ENCODE measurements at places on chromosomes 5 and 9.
A peak's percentile ranks its signal among the peaks of the same experiment; 100 is the strongest.

DNA sequence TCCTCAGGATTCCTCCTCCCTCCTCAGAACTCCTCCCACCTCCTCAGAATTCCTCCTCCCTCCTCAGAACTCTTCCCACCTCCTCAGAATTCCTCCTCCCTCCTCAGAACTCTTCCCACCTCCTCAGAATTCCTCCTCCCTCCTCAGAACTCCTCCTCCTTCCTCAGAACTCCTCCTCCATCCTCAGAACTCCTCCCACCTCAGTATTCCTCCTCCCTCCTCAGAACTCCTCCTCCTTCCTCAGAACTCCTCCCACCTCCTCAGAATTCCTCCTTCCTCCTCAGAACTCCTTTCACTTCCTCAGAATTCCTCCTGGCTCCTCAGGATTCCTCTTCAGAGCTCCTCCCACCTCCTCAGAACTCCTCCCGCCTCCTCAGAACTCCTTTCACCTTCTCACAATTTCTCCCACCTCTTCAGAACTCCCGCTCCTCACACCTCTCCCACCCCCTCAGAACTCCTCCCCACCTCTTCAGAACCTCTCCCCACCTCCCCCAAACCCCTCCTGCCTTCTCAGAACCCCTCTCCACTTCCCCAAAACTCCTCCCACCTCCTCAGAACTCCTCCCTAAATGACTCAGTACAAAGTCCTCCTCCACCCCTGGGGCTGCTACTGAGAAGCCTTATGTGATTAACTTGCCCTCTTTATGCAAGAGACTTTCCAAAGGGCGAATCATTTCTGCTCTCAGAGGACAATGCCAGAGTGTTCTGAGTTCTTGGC is 23.2 kb downstream of the SLC46A2 start:
- DNase-seq, result no peak

GRCh38 chr5:167406513-167406912 is 884.9 kb upstream of the WWC1 start:
- no peak for DNase-seq

GRCh38 chr9:124552273-124552605 is 45.0 kb upstream of the NR5A1 start:
- no peak for DNase-seq

GRCh38 chr9:120625222-120625621 is 45.3 kb upstream of the CDK5RAP2 start:
- DNase-seq, result no peak

DNA sequence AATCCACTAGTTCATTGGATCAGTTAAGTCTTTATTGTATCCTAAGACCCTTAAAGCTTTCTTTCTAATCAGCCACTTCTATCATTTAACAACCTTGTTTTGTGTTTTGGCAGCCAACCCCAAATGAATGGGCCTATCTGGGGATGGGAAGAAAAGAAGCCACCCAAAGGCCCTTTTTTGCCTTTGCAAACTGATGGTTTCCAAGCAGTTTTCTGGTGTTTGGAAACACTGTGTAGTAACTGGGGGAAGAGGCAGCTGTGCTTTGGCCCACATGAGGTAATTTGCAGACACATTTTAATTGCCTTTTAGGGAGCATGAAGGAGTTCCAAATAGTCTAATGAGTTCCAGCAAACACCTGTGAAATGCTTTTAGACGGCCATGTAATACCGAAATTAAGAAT is 1751.3 kb upstream of the WWC1 start:
- DNase-seq, result no peak

- DNase-seq, result no peak
These were observed 3.4 kb downstream of the CLINT1 start for GRCh38 chr5:157855404-157855994.

DNA sequence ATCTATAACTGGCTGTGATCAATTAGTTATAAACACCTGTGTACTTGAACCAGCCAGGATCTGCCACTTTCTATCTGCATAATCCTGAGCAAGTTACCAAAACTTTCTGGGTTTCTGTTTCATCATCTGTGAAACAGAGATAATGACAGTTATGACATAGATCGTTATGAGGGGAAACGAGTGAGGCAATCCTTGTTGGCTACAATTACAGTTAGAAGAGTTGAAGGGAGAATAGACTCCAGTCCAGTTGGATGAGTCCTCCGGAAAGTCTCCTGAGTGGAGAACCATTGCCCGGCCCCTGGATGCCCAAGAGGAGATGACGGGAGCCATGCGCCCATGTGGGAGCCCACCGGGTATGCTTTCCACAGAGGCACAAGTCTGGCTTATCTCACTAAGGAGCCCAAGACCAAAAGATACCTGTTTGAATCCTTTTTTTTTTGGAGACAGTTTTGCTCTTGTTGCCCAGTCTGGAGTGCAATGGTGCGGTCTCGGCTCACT is 4.5 kb downstream of the PDE6A start:
- peak; percentile 81 for DNase-seq

DNA sequence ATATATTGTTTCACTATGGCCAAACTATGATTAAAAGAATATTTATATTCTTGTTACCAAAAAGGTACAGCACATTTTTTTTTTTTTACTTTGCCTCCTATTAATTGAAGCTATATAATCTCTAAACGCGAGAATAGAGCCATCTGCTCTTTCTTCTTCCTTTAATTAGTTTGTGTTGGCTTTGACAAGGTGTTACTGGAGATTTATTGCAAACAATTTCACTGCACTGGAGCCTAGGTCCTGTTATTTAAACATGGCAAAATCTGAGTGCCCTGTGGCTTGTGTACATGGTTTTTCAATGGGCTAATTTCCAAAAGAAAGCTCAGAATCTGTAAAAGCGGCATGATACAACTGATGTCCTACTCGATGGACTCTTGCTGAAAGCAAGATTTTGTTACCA is 40.8 kb upstream of the GABRG2 start:
- DNase-seq, result no peak

GRCh38 chr9:16410601-16411280 is 459.7 kb downstream of the BNC2 start:
- no peak for DNase-seq

DNA sequence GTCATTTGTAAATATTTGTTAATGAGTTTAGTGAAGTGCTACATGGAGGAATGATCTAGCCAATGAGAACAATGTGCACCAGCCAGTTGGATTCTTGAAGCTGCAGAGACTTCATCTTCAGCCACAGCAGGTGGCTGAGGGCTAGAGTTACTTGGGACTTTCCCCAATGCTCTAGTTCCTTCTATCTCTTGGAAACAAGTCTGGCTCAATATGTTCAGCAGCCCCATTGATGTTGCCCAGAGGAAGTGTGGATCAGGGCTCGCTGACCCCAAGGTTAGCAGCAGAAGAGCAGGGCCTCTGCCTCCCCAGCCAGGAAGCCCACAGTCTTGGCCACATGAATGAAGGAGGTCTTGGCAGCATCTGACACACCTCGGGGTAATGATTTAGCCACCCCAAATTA is 117.5 kb downstream of the SLC1A3 start:
- no peak for DNase-seq

DNA sequence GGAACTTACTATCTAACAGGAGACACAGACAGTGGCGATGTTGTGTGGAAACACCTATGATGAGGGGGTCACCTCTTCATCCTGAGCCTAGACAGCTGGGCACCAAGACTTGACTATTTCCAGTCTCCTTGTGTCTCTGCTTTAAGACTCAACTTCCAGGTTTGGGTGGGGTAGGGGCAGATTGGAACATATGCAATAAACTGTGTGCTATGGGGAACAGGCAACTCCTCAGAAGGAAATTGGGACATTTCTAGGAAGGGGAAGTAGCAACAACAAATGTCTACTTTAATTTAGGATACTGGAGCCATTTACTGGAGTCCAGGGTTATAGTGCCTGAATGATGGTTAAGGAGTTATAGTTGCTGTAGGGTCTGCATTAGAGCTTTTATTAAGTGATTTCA is 57.3 kb downstream of the FGF18 start:
- no peak for DNase-seq

DNA sequence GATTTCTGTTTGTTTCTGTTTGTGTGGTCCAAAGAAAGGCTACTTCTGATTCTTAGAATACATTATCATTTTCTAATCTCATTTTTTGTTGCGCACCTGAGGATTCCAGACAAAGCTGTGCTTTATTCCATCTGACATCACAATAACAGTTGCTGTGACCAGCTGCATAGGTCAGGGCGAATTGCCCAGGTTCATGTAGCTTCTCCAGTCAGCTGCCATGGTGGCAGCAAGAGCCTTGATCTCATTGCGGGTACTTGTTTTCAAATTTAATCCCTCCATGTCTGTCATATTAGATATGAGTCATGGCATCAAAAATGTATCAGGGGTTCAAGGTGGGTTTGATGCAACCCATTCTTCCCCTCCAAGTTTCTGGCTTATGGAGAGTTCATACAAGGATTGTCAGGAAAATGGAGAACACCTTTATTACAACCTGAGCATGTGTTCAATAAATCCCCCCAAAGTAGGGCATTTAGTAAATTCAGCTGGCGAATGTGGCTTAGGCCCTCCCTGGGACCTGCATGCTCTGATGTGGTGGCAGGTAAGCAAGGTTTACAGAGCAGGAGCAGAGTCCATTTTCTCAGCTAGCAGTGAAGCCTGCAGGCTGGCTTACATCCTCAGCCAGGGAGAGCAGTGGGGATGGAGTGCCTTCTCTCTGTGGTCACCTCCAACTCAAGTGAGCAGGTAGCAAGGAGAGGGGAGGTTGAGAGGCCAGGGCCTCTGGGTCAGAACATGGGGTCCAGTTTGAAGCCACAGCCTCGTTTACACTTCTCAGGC is 13.9 kb downstream of the CAVIN4 start:
- no peak for DNase-seq

DNA sequence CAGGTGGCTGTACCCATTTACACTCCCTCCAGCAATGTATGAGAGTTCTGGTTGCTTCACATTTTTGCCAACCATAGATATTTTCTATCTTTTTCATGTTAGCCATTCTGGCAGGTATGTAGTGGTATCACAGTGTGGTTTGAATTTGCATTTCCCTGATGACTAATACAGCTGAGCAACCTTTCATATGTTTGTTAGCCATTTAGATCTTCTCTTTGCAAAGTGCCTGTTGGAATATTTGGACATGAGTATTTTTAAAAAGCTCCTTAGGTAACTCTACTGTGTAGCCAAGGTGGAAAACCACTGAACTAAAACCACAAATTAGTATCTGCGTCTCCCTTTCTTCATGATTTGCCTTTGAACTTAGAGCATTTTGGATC is 31.9 kb downstream of the IRF1 start:
- DNase-seq, result no peak

- no peak for DNase-seq
These were observed 22.6 kb downstream of the OGN start for GRCh38 chr9:92381775-92382174.

DNA sequence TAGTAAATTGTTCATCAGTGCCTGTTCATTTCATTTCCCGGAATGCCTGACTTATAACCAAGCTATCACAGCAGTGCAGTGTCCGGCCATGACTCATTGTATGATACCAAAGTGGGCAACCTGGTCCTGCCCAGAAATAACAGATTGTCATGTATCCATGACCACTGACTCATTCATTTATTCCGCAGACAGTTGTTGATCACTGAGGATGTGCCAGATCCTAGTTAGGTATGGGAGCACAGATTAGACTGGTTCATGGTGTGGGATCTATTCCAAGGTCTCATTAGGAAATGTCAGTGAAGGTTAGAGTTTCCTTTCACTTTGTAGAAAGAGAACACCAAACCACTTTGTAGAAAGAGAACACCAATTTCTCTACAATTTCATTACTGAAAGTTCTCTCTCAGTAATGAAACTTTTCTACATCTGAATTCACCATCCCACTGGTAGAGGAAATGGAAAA is 8.7 kb downstream of the NREP start:
- DNase-seq, result no peak

DNA sequence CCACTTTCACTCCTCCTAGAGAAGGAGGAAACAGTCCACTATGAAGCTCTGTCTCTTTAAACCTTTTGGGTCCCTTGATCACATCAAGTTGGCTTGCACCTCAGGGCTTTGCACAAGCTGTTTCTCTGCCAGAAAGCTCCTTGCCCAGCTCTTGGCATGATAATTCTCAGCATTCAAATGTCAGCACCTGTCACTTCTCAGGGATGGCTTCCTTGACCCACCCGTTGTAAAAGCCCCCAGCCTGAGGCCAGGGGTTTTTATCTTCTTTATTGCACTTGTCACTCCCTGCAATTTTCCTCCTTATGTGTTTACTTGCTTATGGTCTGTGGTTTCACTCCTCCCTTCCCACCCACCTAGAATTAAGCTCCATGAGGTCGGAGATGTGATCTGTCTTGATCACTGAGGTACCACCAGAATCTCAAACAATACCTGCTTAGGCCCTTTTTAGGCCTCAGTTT is 200.7 kb upstream of the TBC1D2 start:
- no peak for DNase-seq

- DNase-seq, result no peak
These were observed 33.0 kb downstream of the LMNB1 start for GRCh38 chr5:126809916-126810315.

GRCh38 chr5:159469496-159470372 is 139.4 kb upstream of the IL12B start:
- DNase-seq, result no peak

- DNase-seq, result no peak
These were observed 382.1 kb downstream of the KDM4C start for GRCh38 chr9:7139886-7140285.

DNA sequence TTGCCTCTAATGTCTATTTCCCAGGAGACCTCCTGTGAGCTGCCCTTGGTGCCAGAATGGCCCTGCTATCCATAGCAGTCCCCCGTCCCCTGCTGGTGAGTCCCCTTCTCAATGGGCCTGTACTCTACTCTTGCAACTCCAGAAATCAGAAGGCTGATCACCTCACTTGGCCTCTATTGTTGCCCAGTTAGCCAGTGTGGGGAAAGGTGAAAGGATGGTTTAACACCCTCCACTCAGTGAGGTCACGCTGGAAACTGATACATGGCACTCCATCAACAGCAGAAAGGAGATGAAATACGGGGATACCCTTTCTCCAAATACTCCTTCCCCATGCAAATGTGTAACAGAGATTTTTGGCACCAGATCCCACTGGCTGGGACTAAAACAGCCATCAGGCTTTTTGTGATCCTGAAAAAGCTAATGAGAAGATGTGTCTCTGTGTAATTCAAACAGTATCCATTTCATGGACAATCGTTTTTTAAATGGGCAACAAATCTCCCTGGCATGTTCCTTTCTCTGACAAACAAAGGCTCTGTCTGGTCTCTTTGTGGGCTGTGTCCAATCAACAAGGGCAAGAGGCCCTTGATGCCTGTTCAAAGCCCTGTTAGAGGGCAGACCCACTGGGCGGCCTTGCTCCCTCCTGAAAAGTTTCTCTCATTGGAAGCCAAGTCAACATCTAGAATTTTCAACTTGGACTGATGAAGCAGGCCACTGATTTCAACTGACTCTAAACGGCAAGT is 343.7 kb downstream of the SPOCK1 start:
- DNase-seq, result no peak

DNA sequence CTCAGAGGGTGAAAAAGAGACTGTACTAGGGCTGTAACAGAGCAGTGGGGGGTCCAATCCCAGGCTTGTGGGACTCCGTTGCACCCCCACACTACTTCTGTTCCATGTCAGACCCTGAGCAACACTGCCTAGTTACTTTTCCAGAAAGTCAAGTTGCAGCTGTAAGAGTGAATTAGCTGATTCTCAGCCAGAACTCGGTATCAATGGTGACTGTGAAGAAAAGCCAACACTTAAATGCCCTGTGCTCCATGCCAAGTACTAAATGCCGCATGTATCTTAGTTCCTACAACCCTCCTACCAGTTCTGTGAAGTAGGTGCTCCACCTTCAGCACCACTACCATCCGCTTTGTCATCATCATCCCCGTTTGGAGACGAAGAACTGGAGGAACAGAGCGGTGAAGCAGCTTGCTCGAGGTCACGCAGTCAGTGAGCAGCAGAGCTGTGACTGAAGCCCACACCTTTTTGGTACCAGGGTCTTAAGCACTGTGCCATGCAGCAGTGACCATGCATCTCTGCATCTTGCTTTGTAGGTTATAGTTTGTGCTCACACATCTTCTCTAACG is 64.3 kb downstream of the NSG2 start:
- DNase-seq, result no peak
